Fibroblast of skin of left biceps (primary cell): ENCODE measurements at places on chromosomes 11 and 22.

- DNase-seq: no peak
Observed at GRCh38 chr22:45807156-45807915, 135.7 kb downstream of the ATXN10 start.

DNA sequence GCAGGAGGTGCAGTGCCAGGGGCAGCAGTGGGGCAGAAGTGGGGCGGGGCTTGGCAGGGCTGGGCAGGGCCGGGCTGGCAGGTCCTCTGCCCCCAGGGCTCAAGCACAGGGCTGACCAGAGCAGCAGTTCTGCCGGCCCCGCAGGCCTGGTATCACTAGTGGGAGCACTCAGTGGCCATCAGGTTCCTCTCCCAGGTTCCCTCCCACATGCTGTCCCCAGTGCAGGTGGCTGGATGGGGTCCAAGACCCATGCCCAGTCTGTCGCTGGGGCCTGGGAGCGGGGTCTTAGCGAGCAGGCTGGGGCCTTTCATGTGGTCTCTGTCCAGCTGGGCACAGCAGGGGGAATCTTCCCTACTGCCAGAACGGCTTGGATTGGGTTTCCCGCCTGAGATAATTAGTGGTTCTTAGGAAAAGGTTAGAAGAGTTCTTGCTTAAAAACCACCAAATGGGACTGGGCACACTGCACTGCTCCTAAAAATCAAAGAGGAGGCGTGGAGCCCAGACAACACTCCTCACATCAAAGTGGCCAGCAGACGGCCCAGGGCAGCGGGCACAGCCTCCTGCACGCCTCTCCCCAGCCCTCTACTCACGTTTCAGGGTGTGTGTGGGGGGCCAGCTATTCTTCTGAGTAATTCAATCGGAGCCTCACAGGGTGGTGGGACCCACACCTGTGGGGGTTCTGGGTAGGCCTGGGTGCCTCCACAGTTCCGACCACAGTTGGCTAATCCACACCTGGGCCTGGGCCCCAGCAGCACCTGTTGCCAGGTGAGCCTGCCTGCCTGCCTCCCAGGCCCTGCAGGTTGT lies 45.6 kb downstream of the TPCN2 start:
- no peak for DNase-seq

DNA sequence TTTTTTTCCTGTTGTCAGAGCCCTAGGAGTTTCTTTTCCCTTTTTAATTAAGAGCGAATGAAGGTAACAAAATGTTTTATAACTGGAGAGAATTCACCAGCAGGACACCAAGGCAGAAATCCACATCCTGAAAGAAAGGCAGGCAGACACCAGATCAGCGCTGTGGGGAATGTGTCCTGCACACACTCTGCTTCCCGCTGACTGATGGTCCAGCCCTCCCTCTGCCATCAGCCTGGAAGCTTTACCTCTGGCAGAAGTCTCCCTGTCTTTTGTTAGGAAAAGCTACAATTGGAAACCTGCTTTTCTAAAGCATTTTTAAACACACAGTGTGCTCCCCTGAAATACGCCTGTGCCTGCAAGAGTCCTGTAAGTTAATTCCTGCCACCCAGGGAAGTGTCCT lies 638.5 kb downstream of the NTM start:
- no peak for DNase-seq

DNA sequence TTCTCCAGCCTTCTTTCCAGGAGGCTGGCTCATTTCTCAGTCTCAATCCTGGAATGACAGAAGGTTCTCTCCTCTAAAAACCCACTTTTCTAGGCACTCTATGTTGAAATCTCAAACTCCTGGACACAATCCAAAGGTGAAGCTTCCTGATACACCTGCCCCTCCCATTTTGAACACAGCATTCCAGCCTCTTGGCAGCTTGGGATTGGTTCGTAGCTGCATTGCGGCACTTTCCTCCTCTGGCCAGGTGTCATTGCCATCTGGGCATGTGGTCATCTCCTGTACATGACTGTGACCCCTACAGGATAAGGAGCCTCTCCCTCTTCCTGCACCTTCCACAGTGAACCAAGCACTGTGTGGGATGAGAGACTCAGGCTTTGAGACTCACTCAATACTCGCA lies 230.2 kb upstream of the B3GAT1 start:
- no peak for DNase-seq

DNA sequence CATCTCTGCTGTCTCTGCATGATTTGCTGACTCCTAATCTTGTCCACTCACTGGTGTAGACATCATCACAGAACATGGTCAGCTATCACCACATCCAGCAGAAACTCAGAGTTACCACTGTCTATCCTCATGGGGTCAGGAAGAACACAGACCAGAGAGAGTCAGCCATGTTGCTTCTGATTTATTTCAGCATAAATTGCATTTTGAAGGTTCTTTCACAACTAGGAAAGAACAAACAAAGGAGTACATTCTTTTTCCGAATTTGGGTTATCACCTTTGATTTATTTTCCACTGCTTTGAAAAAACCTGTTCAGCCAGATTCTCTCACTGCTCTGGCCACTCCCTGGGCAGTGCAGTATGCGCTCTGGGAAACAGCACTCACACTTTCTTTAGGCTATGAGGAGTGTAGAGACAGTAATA lies 172.0 kb upstream of the MTMR2 start:
- DNase-seq: no peak

- no peak for DNase-seq
Observed at GRCh38 chr11:86301742-86302091, 323 bp upstream of the HIKESHI start.

DNA sequence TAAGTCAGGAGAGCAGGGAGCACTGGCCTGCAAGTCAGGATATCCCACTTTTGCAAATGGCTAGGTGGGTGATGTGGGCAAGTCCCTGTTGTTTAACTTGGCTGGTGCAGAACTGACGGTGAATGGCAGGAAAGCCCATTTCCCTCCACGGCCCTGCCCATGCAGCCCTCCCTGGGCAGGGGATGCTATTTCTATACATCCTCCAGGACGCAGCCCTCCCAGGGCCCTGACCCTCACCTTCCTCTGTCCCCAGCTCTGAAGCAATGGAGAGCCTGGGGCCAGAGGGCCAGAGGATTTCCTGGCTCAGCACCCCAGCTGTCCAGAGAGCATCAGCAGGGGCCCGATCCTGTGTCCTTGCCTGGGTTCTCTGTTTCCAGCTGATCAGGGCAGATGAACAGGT lies 91.3 kb downstream of the TSPAN18 start:
- no peak for DNase-seq

DNA sequence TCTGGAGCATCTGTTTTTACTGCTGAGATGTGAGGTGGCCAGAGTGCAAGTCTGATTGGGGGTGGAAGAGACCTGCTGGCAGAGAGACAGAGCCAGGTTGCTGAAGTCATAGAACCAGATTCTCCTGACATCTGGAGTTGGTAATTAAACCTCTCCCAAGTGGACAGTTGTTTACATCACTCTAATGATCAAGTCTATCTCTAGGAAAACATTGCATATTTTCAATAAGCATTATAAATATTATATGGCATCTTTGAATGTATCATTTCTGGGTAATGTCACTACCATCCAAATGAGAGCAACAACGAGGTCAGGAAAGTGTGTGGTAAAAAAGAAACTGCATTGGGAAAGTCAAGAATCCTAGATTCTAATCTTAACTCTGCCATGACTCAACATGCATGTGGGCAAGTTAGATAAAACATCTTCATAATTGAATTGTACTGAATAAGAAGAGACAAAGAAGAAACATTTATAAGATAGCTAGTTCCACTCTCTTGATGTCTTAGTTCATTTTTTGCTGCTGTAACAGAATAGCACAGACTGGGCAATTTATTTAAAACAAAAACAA lies 351.2 kb upstream of the API5 start:
- DNase-seq: no peak

- DNase-seq: no peak
Observed at GRCh38 chr22:41722496-41722895, 23.2 kb downstream of the MEI1 start.

DNA sequence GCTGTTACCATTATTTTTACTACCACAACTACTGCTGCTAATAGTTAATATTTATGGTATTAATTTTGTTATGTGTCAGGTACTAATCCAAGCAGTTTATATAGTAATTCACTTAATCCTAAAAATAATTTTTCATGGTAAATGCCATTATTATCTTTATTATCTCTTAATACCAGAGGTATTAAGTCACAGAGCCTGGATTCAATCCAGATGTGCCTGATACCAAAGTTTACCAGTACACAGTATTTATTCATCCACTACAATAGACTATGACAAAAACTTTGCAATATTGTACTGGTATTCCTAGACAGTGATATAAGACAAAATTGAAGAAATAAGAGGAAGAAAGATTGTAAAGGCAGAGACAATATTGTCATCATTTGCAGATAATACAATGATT lies 24.5 kb downstream of the MAP6 start:
- no peak for DNase-seq

GRCh38 chr11:94786264-94787126 lies 18.3 kb downstream of the AMOTL1 start:
- no peak for DNase-seq

DNA sequence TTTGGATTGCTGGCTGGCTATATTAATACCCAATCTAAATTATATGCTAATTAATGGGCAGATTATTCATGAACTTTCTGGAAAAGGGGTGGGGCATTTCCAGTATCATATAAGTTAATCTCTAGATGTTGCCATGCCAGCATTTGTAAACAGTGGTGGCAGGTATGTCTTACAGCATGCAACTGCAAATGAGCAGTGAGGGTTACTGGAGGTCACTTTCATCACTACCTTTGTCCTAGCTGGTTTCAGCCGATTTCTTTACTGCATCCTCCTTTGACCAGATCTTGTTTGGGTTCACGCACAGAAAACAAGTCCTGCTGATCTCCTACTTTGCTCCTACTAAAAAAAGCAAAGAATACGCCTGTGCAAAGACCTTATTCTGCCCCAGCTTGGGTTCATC lies 89.1 kb upstream of the USP47 start:
- DNase-seq: no peak

- no peak for DNase-seq
Observed at GRCh38 chr11:61908730-61909316, 8.5 kb downstream of the RAB3IL1 start.

GRCh38 chr11:134476435-134477021 lies 64.5 kb upstream of the B3GAT1 start:
- no peak for DNase-seq

DNA sequence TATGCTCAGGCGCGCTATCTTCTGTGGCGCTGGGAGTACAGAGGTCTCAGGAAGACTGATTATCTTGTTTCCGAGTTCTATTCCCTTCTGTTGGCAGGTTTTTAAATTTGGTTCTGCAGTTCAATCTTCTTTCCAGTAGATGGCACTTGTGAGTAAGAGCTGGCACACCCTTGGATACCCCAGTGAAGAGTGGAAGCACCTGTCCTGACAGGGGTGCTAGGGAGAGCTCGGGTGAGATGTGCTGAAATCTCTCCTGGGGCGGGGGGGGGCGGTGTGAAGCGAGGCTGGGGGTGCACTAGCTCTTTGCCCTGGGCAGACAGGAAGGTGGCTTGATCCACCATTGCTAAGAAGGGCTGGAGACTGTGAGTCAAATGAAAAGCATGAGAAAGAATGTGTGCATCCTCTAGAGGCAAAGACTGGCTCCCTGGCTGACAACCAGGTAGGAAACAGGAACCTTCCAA lies 679.9 kb upstream of the CCDC179 start:
- DNase-seq: peak; percentile 24

- DNase-seq: no peak
Observed at GRCh38 chr22:45180146-45180679, 16.5 kb downstream of the NUP50 start.
